Head of caudate nucleus (tissue), 42 donors: ENCODE measurements at places on chromosomes 7 and 10.

DNA sequence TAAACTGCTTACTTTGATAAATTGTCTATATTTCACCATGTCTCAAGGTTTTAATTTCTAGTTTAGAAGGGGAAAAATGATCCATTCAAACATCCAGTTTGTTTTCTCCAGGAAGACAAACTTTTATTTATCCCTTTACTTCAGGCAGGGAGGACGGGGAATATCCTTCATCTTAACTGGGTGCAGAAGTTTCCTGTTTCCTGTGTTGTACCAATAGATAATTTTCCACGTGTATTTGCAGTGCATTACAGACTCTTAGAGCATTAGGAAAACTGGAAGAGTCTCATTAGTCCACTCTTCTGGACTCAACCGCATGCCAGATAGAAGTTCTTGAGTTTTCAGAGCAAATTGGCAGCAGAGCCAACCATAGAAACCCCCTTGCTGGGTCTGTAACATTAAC is 39.4 kb upstream of the PIP4K2A start:
- DNase-seq = no peak

DNA sequence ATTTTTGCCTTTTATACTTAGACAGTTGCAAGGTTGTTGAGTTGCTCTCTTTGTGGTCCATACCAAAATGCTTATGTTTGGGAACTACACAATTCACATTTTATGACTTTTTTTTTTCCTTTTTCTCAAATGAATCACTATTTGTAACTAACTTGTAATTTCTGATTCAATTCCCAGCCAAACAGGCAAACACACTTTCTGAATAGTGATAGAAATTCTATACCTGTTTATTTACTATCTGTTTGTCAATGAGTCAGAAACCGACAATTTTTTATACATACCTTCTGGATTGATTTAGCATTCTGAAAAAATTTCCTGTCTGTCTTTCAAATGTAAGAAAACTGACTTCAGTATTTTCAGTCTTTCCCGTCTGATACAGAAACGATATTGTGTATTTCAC is 69.1 kb downstream of the MBL2 start:
- DNase-seq = no peak

DNA sequence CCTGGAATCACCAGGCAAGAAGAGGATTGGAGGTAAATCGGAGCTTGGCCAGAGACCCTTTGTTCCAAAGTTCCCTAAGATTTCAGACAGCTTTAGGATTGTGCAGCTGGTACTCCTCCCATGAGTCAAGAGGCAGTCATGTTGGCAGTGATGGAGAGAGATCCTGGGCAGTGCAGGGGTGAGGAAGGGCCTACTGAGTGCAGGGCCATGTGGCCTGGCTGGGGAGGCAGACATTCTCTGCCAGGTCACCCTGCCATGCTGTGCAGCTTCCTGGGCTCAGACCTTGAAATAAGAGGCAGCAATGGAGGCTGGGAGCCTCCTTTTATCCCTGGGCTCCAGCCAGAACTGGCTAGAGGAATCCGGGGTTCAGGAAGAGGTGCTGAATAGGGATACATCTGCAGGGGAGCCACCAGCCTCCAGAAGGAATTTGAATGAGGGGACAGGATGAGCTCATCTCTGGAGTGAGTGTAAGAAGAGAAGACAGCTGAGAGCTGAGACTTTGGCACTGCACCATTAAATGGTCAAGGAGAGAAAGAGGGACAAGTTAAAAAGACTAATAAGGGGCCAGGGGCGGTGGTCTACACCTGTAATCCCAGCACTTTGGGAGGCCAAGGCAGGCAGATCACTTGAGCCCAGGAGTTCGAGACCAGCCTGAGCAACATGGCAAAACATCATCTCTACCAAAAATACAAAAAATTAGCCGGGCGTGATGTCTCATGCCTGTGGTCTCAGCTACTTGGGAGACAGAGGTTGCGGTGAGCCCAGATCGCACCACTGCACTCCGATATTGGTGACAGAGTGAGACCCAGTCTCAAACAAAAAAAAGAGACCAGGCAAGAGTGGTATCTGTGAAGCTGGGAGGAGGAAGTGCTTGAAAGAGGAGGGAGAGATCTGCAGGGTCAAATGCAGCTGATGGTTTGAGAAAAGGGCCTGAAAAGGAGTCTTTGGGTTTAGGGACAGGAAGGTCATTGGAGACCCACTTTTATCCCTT is 12.0 kb downstream of the SFTPD start:
- no peak for DNase-seq

DNA sequence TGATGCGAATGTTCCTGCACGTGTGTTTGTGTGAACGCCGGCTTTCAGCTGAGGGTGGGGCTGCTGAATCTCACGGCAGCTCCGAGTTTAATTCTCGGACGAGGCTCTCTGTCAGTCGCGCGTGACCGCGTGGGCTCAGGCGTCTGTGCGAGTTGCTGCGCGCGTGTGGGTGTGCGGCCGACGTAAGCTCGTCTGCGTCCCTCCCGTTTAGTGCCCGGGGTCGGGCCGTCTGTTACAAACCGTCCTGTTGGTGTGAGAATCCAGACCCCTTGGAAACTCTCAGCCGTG is 41.6 kb upstream of the CFAP46 start:
- DNase-seq = no peak

GRCh38 chr10:8815969-8816368 is 761.5 kb downstream of the GATA3 start:
- DNase-seq = no peak

DNA sequence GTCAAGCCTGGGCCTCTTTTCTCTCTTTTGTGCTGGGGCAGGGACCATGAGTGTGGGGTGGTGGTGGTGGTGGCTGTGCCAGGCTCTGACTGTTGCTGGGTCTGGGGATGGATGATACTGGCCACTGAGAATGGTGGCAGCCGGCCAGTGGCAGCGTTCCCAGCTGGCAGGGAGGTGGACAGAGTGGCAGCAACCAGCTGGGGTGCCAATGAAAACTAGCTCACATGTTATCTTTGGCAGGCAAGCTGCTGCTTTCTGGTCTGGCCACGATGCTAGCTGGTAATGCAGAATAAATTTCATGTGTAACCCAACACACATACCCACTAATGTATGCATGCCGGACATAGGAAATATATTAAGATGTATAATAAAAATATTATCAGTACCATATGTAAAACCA is 95.0 kb upstream of the SLC26A5 start:
- DNase-seq = peak; percentile 96

GRCh38 chr10:78338717-78339116 is 305.1 kb downstream of the RPS24 start:
- peak; percentile 18 for DNase-seq

GRCh38 chr7:41999736-42000283 is 237.2 kb downstream of the GLI3 start:
- DNase-seq = no peak

- DNase-seq = no peak
Measured at GRCh38 chr10:1824928-1825327, 87.6 kb upstream of the ADARB2 start.

DNA sequence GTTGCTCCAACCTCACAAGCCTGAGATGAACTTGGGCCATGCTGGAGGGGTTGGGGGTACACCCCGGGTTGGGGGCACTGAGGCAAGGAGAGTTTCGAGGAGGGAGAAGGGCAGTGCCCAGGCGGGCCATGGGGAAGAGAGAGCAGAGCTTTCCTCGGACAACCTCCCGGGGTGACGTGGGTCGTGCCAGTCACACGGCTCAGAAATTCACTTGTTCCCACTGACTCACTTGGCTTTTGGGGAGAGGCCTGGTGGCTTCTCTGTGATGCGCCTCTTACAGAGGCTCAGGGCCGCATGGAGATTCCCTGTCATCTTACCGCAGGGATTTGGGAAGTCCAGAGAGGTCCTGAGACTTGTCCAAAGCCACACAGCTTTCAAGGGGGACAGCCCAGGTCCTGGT is 2.9 kb downstream of the LAT2 start:
- DNase-seq = no peak

DNA sequence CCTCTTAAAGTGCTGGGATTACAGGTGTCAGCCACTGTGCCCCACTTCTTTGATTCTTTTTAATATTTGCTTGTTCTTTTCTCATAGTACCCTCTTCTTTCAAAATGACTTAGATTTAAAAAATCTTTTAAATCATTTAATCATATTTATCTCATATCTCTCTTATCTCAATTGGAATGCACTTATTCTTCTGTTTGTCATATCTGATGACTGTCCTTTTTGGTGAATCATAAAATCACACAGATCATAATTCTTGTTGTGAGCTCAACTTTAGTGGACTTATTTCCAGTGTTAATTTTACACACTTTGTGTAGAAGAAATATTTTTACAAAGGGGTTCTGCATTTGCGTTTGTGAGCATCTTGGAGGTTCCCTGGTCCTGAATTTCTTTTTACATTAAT is 220.3 kb upstream of the SLC26A5 start:
- no peak for DNase-seq

DNA sequence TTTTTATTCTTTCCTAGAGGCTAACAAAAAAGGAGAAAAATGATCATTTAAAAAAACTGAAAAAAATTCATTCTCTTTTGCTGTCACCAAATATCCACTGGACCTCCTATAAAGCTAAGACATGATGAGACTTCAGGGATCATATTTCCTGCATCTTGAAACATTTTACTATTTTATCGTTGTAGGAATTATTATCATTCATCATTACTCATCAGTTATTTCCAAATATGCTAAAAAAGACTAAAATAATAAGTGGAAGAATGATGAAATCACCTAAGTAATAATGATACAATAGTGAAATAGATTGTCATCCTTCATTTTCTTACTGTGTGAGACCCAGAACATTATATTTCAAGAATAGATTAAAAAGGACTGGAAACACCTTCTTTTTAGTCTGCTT is 28.3 kb downstream of the TAF3 start:
- no peak for DNase-seq

DNA sequence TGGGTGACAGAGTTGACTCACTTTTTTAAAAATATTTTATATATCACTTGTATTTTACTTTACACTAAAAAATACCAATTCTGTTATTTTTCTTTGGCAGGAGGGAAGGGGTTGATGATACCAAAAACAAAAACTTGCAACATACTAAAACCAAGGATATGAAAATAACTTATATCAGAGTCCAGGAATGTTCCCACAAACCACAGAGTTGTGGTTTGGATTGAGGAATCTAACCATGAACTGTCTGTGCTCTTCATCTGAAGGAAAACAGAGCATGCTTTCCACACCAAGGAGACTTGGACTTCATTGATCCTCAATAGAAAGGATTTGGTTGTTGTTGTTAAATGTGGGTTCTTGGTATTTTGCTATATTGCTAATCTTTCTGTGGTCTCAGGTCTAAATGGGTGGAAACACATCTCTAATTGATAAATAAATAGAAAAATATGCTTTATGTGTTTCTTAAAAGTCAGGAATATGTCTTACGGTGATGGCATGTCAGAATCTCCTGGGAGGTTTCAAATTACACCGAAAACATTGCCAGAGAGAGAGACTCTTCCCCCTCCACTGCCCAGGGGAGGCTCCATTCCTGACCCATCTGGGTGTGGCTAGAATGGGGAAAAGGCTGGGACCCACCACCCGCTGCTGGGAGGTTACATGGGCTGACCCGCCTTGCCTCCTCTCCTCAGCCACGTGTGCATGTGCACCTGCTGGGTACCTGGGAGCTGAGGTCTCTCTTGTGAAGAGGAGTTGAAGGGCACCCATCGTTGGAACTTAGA is 46.9 kb upstream of the STK17A start:
- no peak for DNase-seq

GRCh38 chr10:58723966-58724365 is 211.3 kb downstream of the BICC1 start:
- DNase-seq = no peak

- DNase-seq = no peak
Measured at GRCh38 chr10:7351894-7352293, 58.9 kb downstream of the SFMBT2 start.

GRCh38 chr7:83794829-83795228 is 145.9 kb upstream of the SEMA3E start:
- no peak for DNase-seq

DNA sequence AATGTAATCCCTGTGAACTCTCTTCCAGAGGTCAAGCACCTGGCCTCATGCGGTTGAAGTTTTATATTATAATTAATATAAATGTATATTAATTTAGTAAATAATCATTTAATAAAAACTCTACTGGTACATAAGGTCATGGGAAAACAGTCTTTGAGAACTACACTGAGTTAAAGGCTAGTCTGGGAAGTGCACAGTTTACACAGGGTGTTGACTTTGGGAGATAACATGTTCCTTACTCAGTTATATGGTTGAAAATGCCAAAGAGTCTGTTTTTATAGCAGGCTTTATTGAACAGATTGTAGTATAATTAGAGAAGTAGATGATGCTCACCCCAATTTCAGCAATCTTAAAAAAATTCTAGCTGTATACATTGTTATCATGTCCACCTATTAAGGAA is 735.9 kb downstream of the GATA3 start:
- DNase-seq = no peak

GRCh38 chr7:152180587-152180986 is 155.1 kb downstream of the GALNT11 start:
- no peak for DNase-seq

DNA sequence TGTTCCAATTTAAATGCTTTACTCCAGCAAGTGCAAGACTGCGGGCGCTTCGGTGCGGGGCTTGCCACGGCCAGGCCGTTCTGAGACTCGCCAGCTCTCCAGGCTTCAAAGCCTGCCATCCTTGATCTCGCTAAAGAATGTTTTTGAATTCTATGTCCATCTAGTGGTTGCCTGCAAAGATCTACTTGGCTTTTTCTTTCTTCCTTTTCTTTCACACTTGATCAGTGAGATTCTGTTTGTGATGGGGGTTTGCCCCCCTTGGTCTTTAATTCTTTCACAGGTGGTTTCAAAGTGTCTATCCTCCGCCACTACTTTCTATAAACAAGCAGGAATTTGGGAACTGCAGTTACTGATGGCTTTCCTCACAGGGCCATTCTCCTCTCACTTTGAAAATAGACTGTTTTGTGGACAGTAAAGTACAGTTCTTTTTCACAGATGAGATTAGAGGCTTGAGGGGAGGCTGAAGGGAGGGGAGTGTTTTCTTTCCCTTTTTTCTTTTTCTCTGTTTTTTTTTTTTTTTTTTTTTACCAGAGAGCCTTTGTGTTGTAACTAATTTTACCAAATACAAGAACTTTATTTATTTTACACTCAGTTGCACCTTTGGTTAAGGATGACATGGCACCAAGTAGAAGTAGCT is 15.2 kb upstream of the FBXW4 start:
- no peak for DNase-seq

DNA sequence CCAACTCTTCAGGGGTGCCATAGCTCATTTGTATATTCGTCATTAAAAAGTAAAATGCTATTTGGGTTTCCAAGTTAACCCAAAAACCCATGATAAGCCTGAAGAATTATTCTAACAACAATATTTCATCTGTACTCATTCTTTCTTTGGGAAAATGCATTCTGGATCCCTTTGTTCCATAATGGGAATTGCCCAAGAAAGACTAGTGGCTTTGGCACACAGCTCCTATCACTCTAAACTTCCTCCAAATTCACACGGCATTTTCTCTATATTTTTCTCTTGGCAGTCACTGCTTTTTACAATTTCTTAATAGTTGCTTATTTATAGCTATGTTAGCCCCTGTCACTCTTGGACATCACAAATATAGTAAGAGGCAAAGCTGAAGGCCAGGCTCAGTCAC is 29.1 kb downstream of the CHCHD3 start:
- no peak for DNase-seq
